ENCODE measurements at places on chromosomes 6 and 20. TPM values are rescaled to one million over a fixed set of nuclear protein-coding genes. Genes with fewer than 3 reads are reported as not detected.

The HFE gene
- total RNA-seq: 8.8 TPM

The LY6G6D gene
- total RNA-seq: not detected

The CLIC1 gene
- total RNA-seq: 151 TPM

The MCCD1 gene
- total RNA-seq: not detected

The APOM gene
- total RNA-seq: 1.7 TPM

The TPBG gene
- total RNA-seq: 9.8 TPM

The ISM1 gene
- 1.7 TPM for total RNA-seq

The KCNK5 gene
- 1.2 TPM for total RNA-seq

The HLA-DPB1 gene
- 47.8 TPM for total RNA-seq

The SGK2 gene
- total RNA-seq: 7.9 TPM

The CLDN20 gene
- total RNA-seq: not detected

The SSR1 gene
- total RNA-seq: 98.6 TPM

The PREX1 gene
- total RNA-seq: 17.4 TPM

The CD109 gene
- 10.5 TPM for total RNA-seq

The FAM83C gene
- total RNA-seq: not detected

The OPRM1 gene
- not detected for total RNA-seq

The NELFE gene
- 53.7 TPM for total RNA-seq

The PDE10A gene
- 9.4 TPM for total RNA-seq

The ENPP1 gene
- 3.9 TPM for total RNA-seq

The GNAS gene
- 1,020 TPM for total RNA-seq

The CLIC5 gene
- 109 TPM for total RNA-seq

The LRRC1 gene
- 4.9 TPM for total RNA-seq

The PSMA7 gene
- 210 TPM for total RNA-seq

The DUSP15 gene
- total RNA-seq: 4.2 TPM

The GRIK2 gene
- total RNA-seq: 12.6 TPM

The HTR1E gene
- total RNA-seq: not detected

The CDH4 gene
- total RNA-seq: 0.08 TPM

The NNAT gene
- total RNA-seq: 4.0 TPM

The ABHD16B gene
- not detected for total RNA-seq

The TMEM242 gene
- 12.4 TPM for total RNA-seq

The SEMG1 gene
- total RNA-seq: not detected

The THBS2 gene
- 22.7 TPM for total RNA-seq

The FAM162B gene
- total RNA-seq: 5.2 TPM

The FKBP1C gene
- 0.26 TPM for total RNA-seq

The EGFL8 gene
- 8.7 TPM for total RNA-seq

The SLC2A10 gene
- 7.7 TPM for total RNA-seq

The MUC21 gene
- total RNA-seq: not detected

The OR2H1 gene
- total RNA-seq: not detected

The SPATS1 gene
- not detected for total RNA-seq

The DYNLT2 gene
- total RNA-seq: 1.1 TPM

The RSPH3 gene
- total RNA-seq: 10.1 TPM

The COL12A1 gene
- total RNA-seq: 23.2 TPM

The ZBP1 gene
- total RNA-seq: 0.47 TPM

The PDYN gene
- not detected for total RNA-seq

The FYN gene
- total RNA-seq: 75.8 TPM

The GABRR2 gene
- total RNA-seq: 0.53 TPM
